Myocyte (in vitro differentiated cells): ENCODE measurements at places on chromosomes 7 and 10.

DNA sequence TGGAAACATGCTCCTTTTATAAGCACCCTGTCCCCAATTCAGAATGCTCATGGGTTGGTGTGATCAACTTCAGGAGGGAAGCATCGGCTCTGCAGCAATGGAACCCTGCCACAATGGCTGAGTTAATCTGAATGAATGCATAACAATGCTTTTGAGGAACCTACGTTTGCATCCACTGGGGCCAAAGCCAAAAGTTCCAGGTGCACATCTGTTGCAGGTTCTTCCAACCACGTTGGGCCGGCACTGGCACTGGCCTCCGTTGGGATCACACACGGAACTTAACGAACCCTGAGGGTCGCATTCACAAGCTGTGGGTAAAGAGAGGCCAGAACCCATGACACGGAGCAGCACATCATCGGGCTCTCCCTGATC is 43.4 kb downstream of the LAMB1 start:
- DNase-seq, result no peak

DNA sequence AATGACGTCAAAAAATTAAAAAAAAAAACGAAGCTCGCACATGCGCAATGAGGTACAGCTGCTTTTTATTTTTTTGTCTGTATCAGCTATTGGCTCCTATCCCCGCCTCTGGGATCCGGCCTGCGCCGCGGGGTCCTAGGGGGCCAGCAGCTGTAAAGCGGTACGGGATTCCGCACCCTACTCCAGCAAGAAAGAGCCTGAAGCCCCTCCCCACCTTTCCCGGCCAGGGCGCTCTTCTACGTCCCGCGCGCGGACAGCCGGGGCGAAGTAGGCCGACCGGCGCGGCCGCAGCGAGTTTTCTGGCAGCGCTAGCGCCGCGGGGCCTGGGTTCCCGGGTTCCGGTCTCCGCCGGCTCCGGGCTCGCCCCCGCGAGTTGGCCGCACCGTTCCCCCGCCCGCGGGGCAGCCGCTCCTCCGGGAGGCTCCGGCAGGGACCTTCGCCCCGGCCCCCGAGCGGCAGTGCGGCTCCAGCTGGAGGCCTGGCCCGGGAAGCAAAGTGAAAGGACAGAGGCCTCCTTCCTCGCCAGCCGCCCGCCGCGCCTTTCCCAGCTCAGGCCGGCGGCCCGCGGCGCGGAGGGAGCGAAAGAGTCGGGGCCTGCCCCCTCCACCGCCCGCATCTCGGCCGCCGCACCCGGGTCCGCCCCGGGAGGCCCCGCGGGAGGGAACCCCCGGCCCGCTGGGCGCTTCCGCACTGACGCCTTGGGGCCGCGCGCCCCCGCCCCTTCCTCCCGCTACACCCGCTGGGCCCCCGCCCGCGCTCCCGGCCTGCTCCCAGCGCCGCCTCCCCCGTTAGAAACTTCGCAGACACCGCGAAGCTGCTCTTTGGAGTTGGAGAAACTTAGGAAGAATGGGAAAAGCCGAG is 4.7 kb upstream of the SPAG6 start:
- DNase-seq, result peak; percentile 88

DNA sequence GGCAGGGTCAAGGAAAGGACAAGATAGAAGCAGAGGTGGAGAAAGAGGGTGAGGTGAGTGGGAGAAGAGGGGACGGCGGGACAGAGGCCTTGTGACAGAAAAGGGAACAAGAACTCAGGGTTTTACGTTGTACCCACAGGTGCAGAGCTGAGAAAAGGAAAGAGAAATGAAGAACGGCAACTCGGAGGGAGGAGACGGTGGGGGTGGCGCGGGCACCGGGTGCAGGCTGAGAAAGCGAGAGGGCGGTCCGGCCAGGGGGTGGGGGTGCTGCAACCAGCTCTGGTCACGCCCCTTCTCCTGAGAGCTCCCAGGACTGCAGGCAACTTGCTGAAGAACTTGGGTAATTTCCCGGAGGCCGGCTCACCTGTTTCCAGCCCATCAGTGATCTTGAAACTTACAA is 65.3 kb downstream of the CARD11 start:
- no peak for DNase-seq

- no peak for DNase-seq
These were observed 25.5 kb upstream of the SLC29A3 start for GRCh38 chr10:71293446-71294084.

GRCh38 chr7:39911167-39911566 is 38.9 kb upstream of the CDK13 start:
- DNase-seq, result no peak

- no peak for DNase-seq
These were observed 515 bp downstream of the TBX20 start for GRCh38 chr7:35253460-35253709.

DNA sequence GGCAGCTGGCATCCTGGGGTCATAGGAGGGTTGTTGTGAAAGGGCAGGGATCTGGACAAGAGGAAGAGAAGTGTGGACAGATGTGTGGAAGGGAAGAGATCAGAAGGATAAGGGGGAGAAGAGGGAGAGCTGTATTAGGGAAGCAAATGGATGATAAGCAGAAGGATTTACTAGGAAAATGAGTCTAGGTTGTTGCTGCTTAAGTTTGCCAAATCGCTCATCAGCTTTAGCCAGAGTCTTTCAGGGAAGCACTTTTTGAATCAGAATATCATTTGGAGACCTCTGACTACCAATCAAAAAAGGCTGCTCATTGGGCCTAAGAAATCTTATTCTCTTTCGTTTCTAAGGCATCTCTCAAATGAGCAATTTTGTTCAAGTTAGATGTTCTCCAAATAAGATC is 2.6 kb upstream of the CSGALNACT2 start:
- DNase-seq, result no peak

- DNase-seq, result peak; percentile 88
These were observed 682.7 kb upstream of the IGFBP3 start for GRCh38 chr7:46603780-46604179.

DNA sequence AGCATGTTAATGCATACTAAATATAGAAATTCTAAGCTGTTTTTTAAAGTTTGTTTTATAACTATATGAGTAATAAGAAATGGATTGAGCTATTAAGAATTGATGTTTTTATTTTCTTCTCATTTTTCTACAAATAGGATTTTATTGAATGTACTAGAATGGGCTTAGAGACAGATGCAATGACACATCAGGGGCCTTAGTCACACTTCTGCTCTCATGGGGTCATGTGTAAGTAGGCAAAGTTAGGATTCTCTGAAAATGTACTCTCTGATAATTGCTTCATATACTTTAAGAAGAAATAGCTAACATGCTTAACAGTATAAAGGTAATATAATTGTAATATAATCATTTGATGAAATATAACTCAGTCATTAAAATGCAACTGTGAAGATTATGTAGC is 154.6 kb downstream of the ZNF438 start:
- no peak for DNase-seq

DNA sequence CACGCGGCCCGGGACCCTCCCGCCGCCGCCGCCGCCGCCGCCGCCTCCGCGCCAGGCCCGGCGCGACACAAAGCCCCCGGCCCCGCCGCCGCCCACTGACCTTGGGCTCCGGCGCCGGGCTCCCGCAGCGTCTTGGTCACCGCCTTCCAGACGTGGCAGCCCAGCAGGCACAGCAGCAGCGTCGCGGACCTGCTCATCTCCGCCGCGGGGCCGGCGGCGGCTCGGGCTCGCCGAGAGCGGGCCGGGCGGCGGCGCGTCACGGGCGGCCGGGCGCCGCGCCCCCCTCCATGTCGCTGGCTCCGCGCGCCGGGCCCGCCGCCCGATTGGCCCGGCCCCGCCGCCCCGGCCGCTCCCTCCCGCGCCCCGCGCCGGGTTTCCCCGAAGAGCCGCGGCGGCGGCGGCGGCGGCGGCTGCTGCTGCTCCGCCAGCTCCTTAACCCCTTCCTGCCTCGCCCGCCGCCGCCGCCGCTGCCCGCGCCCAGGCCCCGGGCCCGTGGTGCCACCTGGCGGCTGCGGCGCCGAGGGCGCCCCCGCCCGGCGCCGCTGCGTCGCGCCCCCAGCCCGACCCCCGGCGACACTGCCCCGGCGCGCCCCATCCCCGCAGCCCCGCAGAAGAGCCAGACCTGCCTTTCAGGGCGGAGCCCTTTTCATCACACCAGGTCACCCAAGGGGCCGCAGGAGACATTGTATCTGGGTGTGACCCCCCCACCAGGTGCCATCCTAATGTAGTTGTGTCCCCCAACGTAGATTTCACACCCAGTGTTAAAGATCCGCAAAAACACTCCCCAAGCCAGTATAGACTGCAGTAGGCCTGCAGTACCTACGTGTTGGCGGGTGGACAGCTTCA is at the start of gene FAM171A1:
FAM171A1 (minus strand) TSS at position 434 of the 846 bp plus-strand sequence; CDS start at position 197, 237 bp downstream.
- peak; percentile 65 for DNase-seq

GRCh38 chr7:28067171-28067570 is 113.4 kb downstream of the JAZF1 start:
- no peak for DNase-seq

GRCh38 chr7:118324790-118325449 is 100.4 kb downstream of the ANKRD7 start:
- DNase-seq, result no peak

GRCh38 chr10:6346631-6347030 is 143.9 kb downstream of the PFKFB3 start:
- no peak for DNase-seq

- DNase-seq, result peak; percentile 82
These were observed 83.0 kb upstream of the SEC61G start for GRCh38 chr7:54841772-54842697.

DNA sequence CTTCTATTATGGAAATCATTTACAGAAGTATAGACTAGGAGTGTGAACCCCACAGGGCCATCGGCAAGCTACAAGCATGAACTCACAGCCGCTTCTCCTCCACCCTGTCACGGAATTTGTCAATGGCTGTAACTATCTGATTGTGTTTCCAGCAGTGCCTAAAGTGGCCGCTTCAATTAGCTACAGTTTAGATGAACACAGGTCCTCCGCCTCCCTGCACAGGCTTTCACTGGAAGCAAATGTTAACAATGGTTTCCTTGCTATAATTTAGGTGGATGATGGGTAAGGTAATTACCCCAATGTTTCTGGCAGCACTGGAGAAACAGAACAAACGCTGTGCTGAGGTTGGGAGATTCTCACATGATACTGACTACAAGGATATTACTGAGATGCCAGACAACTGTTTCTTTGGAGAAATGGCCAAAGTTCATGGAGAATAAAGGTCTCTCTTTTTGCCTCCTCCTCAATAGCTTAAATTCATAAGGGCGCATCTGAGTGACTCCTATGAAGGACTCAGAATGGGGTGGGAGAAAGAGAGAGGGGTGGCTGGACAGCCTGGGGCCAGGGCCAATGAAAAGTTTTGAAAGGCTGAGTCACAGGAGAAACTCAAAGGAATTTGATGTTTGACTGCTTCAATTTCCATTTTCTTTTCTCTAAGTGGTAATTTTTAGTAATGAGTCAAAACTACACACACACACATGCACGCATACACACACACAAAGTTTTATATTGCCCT is 78.9 kb downstream of the SVIL start:
- DNase-seq, result peak; percentile 32

DNA sequence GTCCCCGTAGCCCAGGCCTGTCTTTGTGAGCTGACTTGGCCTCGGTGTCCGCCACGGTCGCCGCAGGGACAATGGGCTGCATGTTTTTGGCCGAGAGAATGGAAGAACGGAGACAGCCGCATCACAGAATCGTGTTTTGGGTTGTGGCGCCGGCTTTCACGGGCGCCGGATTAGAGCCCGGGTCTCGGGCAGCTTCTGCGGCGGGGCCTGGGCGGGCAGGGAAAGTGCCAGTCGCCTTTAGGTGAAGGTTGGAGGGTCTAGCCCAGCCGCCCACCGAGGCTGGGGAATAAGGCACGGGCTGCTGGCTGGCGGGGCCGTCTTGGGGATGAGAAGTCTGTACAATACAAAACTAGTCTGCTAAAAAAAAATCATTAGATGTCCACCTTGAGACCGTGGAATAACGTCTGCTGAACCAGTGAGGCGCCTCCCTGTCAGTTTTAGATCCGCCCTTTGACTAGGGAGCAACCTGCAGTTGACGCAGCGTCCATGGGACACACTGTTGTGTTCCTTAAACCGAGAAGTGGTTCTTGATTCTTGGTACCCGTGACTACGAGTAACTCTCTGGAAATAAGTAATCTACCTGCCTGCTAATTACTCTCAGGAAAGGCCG is 577 bp downstream of the DNAJB9 start:
- DNase-seq, result peak; percentile 52

DNA sequence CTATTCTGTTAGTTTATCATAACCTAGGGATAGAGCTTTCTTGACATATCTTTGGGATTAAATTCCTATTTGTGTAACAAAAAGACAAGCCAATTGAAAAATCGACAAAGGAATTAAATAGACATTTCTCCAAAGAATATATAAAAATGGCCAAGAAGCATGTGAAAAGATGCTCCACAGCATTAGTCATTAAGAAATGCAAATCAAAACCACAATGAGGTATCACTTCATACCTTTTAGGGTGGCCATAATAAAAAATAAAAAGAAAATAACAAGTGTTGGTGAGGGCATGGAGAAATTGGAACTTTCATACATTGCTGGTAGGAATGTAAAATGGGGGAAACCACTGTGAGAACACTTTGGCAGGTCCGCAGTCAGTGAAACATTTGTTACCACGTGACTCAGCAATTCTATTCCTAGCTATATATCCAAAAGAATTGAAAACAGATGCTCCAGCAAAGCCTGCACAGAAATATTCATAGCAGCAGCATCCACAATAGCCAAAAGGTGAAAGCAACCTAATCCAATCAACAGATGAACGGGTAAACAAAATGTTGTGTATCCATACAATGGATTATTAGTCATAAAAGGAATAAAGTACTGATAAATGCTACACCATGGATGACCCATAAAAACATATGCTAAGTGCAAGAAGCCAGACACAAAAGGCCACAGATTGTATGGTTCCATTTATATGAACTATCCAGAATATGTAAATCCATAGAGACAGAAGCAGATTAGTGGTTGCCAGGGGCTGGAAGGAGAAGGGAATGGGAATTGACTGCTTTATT is 20.5 kb downstream of the SPAG6 start:
- DNase-seq, result no peak

DNA sequence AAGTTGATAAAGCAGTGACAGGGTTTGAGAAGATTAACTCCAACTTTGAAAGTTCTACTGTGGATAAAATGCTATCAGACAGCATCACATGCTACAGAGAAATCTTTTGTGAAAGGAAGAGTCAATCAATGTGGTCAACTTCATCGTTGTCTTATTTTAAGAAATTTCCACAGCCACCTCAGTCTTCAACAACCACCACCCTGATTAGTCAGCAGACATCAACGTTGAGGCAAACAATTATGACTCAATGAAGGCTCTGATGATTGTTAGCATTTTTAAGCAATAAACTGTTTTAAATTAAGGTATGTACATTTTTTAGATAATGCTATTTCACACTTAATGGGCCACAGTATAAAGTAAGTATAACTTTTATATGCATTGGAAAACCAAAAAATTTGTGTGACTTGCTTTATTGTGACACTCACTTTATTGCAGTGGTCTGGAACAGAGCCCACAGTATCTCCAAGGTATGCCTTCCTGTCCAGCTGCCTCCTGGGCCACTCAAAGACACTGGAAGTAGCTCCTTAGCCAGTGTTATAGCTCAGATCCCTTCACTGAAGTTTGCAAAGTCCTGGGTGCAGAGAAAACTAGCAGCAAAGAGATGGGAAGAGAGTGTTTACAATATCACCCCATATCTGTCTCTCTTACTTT is 293.1 kb downstream of the ARHGAP12 start:
- DNase-seq, result no peak

- DNase-seq, result peak; percentile 81
These were observed 295.9 kb downstream of the TNS3 start for GRCh38 chr7:47285860-47286491.
